ENCODE measurements at places on chromosomes 16 and 17. TPM values are rescaled to one million over a fixed set of nuclear protein-coding genes. Genes with fewer than 3 reads are reported as not detected.
A peak's percentile ranks its signal among the peaks of the same experiment; 100 is the strongest.

- DNase-seq = no peak
These were observed 28.0 kb downstream of the PRKCB start for GRCh38 chr16:23863511-23864422.

GRCh38 chr17:17762744-17763105, 74.1 kb downstream of the SREBF1 start:
- no peak for DNase-seq

The FAM117A gene
- 6.5 TPM for total RNA-seq

DNA sequence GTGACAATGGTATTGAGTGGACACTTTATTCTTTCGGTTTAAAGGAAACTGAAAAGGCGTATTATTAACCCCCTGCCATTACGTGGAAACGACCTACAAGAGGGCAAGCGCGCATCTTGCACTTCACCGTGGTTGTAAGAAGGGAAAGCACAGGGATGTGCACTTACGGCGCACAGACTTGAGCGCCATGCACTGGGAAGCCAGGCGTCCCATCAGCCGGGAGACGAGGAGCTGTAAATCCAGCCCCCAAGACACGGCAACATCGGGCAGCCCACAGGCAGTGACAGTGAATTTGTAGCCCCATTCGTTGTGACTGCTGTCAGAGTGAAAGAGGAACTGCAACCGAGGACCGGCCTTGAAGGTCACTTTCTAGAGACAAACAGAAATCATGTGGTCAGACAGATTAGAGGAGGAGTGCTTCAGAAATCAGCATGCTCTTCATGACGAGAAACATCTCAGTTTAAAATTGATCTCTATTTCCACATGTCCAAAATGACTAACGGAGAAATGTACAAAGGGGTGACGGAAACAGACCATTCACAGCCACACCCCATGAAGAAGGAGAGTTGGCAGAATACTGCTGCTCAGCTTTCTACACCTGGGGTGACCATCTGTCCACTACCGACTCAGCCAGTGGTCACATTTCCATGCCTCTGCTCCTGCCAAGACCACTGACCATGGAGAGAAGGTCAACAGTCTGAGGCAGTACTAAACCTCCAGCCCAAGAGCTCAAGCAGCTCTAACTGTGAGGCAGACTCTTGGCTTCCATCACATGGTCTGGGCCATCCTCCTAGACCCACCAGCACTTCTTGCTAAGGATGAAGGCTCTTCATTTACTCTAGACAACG, 68.6 kb downstream of the ZZEF1 start:
- no peak for DNase-seq

DNA sequence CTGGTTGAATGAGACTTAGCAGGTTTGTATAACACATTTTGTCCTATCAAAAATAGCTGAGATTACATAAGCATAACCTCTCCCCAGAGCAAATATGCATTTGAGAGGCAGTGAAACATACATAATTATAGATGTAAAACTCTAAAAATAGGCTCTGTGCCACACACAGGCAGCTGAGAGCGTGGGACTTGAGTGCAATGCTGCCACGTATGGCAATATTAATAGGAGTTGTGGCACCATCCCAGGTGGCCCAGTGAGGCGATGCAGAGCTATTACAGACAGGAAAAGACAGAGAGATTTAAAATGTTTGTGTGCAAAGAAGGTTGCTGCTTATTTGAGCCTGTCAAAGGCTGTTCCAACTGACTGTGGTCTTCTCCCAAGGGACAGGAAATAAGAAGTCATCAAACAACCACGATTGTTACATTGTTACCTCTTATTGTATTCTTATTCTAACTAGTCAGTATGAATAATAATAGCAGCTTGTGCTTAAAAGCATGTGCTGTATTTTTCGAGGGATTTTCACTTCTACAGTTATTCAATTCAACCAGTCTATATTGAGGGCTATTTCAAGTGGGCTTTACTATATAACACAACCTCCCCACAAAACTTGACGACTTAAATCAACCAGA, 116.5 kb downstream of the SALL1 start:
- no peak for DNase-seq

The AATK gene
- 4.6 TPM for total RNA-seq

DNA sequence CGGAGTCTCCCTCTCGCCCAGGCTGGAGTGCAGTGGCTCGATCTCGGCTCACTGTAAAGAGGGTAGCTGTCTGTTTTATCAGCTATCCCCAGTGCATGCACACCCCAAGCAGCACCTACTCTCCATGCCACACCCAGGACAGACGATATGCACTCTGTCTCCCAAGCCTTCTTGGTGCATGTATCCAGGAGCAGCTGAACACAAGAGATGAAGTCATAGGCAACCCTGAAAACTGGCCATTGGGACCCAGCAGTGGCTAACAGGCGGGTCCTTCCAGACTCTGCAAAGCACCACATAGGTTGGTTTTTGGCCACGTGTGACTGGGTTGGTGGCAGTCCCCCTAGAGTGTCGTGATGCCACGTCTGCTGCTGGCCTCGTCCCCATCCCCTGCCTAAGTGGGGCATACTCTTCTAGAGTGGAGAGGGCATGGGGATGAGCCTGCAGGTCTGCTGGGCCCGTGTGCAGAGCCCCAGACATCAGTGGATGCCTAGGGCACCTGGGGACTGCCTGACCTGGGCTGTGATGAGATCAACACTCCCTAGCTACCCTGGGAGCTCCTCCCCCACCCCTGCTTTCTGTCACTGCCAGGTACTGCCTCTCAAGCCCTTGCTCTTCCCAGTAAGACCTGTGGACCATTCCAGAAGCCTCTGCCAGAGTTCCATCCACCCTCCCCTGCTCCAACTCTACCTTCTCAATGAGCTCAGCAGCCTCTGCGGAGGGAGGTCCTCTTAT, 9.3 kb downstream of the PDE6G start:
- no peak for DNase-seq

The OMG gene
- total RNA-seq = 2.9 TPM

- no peak for DNase-seq
These were observed 36.6 kb downstream of the GRIN2A start for GRCh38 chr16:10145542-10146035.

The TLE7 gene
- not detected for total RNA-seq

The KRT15 gene
- total RNA-seq = not detected

DNA sequence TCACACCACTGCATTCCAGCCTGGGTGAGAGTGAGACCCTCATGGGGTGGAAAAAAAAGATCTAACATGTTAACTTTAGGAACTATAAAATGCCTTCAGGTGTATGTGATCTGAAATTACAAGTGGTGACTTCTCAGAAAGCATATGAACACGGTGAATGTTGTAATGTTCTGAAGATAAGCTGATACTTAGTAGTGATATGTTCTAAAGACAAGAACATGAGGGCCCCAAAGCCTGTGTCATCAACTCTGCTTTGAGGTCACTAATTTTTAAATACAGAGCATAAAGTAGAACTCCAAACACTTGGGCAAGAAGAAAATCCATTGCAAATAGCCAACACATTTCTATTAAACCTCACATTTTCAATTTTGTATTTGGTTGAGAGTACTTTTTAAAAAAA, 2.6 kb upstream of the FBF1 start:
- DNase-seq = peak; percentile 12

- DNase-seq = no peak
These were observed 199.5 kb upstream of the DYNLRB2 start for GRCh38 chr16:80341263-80341662.

DNA sequence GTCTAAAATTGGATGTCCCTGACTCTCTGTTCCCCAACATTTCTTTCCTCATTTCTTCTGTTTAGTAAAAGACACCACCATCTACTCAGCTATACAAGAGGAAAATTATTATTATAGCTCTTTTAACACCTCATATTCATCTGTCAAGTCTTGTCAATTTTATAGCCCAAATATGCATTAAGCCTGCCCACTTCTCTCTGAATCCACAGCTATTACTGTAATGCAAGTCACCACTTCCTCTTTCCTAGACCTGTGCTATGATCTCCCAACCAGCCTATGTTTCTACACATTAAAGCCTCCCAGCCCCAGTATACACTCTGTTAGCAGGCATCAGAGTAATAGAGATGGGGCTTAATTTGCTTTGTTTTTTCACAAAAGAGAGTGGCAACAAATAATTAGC, 252.9 kb downstream of the GRIN2A start:
- no peak for DNase-seq

The PHOSPHO1 gene
- 0.62 TPM for total RNA-seq

- no peak for DNase-seq
These were observed 44.9 kb upstream of the RASD1 start for GRCh38 chr17:17540935-17541639.

GRCh38 chr17:83096401-83097224, 17.2 kb downstream of the METRNL start:
- DNase-seq = no peak

- DNase-seq = no peak
These were observed 302.2 kb upstream of the SALL1 start for GRCh38 chr16:51453251-51453650.

DNA sequence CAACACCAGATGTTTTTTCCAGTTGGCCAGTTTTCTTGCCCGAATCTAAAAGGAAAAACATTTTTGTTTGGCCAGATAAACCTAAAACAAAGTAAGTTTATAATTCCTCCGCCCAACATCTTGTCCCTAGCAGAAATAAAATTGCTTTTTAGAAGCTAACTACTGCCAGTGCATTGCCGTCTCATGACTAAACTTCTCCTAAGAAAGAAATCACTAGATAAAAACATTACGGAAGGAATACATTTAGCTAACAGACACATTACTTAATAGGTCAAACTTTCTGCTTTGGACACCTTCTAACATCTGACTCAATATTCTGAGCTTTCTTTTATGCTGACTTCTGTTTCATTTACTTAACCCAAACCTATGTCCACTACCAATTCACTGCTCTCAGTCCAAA, 36.2 kb downstream of the FBXL20 start:
- no peak for DNase-seq

The ARHGDIG gene
- total RNA-seq = 0.97 TPM

The WNT3 gene
- 0.81 TPM for total RNA-seq

DNA sequence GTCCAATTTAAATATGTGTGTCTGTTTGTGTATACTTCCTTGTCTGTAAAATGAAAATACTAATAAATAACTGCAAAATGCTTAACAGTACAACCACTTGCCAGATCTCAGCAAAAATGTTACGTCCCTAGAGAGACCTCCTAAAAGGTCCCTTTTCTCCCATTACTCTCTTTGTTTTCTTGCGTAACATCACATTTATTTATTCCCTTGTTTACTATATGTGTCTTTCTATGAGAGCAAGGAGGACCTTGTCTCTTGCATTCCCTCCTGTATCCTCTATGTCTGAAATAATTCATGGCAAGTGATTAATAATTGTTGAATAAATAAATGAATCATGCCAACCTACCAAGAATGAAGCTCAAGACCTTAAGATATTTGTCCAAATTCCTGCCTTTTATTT, 1.9 kb downstream of the ACSM3 start:
- DNase-seq = no peak

DNA sequence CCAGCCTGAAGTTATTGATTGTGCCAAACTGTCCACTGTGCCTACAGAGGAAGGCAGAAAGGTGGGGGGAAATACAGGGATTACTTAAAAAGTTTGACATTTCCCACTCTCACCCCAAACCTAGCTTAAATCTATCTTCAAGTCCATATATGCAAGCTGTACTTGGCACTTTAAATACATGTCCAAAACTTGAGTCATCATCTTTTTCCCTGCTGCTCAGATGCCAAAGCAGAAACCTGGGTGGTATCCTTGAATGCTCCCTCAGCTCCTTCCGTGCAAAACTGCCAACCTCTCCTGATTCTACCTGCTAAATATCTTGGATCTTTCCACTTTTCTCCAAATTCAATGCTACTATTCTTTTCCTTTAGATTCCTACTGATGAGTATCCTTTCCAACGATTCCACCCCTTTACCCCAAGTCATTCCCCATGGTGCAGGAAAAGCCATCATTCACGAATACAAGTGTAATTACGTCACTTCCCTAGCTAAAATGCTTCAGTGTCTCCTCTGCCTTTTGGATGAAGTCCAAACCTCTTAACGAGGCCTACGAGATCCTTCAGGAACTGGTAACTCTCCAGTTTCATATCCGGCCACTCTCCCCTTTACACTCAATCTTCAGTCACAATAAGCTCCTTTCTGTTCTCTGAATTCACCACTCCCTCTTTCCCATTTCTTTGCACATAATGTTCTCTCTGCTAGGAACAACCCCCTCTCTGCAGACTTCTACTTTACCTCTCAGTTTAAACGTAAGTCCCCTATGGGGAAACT, 9.3 kb downstream of the BECN1 start:
- DNase-seq = no peak

The CSH2 gene
- total RNA-seq = not detected

The RAB26 gene
- not detected for total RNA-seq

The KDM6B gene
- total RNA-seq = 21.0 TPM

GRCh38 chr17:75087558-75088453, at the start of gene SLC16A5:
TSS of gene SLC16A5 (plus strand) at chr17:75087954. CDS start at chr17:75093637, 5,683 bp downstream.
- DNase-seq = peak; percentile 96

DNA sequence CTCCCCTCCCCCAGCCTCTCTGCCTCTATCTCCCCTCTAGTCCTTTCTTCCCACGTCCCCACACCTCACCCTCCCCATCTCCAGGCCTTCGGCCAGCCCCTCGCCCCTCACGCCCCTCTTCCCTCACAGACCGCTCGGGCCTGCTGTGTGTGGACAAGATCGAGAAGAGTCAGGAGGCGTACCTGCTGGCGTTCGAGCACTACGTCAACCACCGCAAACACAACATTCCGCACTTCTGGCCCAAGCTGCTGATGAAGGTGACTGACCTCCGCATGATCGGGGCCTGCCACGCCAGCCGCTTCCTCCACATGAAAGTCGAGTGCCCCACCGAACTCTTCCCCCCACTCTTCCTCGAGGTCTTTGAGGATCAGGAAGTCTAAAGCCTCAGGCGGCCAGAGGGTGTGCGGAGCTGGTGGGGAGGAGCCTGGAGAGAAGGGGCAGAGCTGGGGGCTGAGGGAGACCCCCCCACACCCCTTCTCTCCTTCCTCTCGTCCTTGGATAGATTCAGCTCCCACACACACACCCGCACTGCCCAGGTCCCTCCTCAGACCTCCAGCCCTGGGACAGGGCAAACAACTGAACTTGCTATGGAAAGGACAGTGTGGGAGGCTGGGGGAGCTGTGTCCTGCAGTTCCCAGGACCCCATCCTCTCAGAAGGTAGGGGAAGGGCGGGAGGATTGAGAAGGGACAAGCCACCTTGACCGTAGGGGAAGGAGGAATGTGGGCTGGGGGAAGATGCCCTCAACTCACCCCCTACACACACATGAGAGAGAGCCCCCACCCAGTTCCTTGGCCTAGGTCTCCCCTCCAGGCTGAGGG, 11.1 kb downstream of the NR1D1 start:
- DNase-seq = no peak

The DOC2B gene
- 11.9 TPM for total RNA-seq

- DNase-seq = no peak
These were observed 51.6 kb downstream of the KANSL1 start for GRCh38 chr17:46141645-46142044.

The SLC22A31 gene
- not detected for total RNA-seq

All from posterior vena cava (tissue), 2 donors.